Aorta (tissue), 5 donors: ENCODE measurements at places on chromosomes 6 and 20. TPM values are rescaled to one million over a fixed set of nuclear protein-coding genes. Genes with fewer than 3 reads are reported as not detected.

DNA sequence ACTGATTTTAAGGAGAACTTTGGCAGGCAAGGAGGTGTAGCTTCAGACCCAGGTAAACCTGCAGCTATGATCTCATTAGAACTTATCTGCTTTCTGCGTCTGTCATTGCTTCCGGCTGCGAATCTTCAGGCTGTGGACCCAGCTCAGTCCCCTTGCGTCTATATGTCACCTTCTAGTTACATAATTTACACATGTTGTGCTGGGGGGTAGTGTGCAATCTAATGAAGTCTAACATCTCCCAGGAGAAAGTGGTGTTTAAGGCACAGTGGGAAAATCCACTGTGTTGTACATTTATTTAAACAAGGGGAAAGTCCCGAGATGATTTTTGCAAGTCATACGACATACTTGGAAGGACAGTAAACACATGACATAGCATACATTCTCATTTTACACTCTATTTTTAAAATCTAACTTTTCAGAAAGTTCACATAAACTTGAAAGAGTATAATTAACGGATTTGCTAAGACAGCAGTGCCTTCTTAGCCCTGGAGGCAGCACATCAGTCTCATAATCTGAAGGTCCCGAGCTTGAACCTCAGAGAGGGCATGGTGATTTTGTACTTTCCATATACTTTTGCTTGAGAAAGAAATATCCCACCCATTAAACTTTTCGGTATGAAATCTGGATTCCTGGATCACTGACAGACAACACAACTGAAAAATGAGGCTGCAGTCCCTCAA lies 35.2 kb downstream of the GPX6 start:
- no peak for DNase-seq
- no peak overlapping the region for H3K27ac ChIP-seq
- no peaks in the 10 kb centered on the region for H3K36me3 ChIP-seq
- no peaks in the 10 kb centered on the region for H3K27me3 ChIP-seq

GRCh38 chr20:9092113-9092512 lies 23.2 kb downstream of the PLCB4 start:
- no peak overlapping the region for H3K27ac ChIP-seq
- no peak for DNase-seq
- no peak overlapping the region for H3K4me3 ChIP-seq
- H3K27me3 ChIP-seq, result no peaks in the 10 kb centered on the region

GRCh38 chr6:35047265-35048011 lies 93.7 kb downstream of the TCP11 start:
- no peak for DNase-seq
- no peaks in the 10 kb centered on the region for H3K36me3 ChIP-seq
- H3K27me3 ChIP-seq, result no peaks in the 10 kb centered on the region
- no peak overlapping the region for H3K4me3 ChIP-seq
- H3K27ac ChIP-seq, result peak overlapping the region; percentile 85
- H3K4me1 ChIP-seq, result peaks cover 2% of the 10 kb centered on the region

GRCh38 chr6:116557893-116558292 lies 4.3 kb downstream of the CALHM4 start:
- no peak overlapping the region for H3K27ac ChIP-seq
- H3K27me3 ChIP-seq, result no peaks in the 10 kb centered on the region
- no peak for DNase-seq
- H3K4me1 ChIP-seq, result no peaks in the 10 kb centered on the region
- no peak overlapping the region for H3K4me3 ChIP-seq

GRCh38 chr6:161372422-161372793 lies 98.5 kb upstream of the AGPAT4 start:
- H3K36me3 ChIP-seq, result no peaks in the 10 kb centered on the region
- H3K27ac ChIP-seq, result no peak overlapping the region
- H3K4me3 ChIP-seq, result no peak overlapping the region
- H3K27me3 ChIP-seq, result no peaks in the 10 kb centered on the region
- no peaks in the 10 kb centered on the region for H3K4me1 ChIP-seq

- no peak overlapping the region for H3K4me3 ChIP-seq
- H3K27me3 ChIP-seq, result no peaks in the 10 kb centered on the region
- peak overlapping the region; percentile 83 for H3K27ac ChIP-seq
Observed at GRCh38 chr6:25173951-25174474, 105.2 kb upstream of the CARMIL1 start.

GRCh38 chr6:155001482-155001881 lies 6.4 kb downstream of the TIAM2 start:
- H3K36me3 ChIP-seq, result no peaks in the 10 kb centered on the region
- no peaks in the 10 kb centered on the region for H3K27me3 ChIP-seq
- no peak overlapping the region for H3K4me3 ChIP-seq
- no peak overlapping the region for H3K27ac ChIP-seq

DNA sequence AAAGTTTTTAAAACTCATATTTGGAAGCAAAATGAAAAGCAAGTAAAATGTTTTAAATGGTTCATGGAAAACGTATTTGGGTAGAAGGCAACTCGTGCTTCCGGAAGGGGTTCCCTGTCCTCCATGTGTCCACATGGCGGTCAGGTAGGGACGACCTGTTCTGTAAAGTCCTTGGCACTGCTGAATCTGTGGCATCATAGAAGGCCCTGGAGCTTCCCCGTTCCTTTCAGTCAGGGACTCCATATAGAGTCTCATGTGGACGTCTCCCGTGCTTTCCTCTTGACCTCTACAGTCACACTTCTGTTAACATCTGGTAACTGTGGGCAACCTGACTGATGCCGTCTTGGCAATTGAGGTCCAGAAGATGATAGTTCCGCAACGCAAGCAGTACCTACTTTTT lies 11.4 kb downstream of the DYNLT1 start:
- no peaks in the 10 kb centered on the region for H3K4me1 ChIP-seq
- DNase-seq, result no peak
- H3K27ac ChIP-seq, result no peak overlapping the region
- no peaks in the 10 kb centered on the region for H3K27me3 ChIP-seq
- H3K4me3 ChIP-seq, result no peak overlapping the region
- no peaks in the 10 kb centered on the region for H3K36me3 ChIP-seq

GRCh38 chr6:104983296-104983695 lies 26.4 kb downstream of the LIN28B start:
- H3K4me1 ChIP-seq, result no peaks in the 10 kb centered on the region
- no peak overlapping the region for H3K27ac ChIP-seq
- DNase-seq, result no peak
- no peaks in the 10 kb centered on the region for H3K36me3 ChIP-seq
- no peaks in the 10 kb centered on the region for H3K27me3 ChIP-seq

The GPR63 gene
- 3.6 TPM for total RNA-seq

The RNF39 gene
- not detected for total RNA-seq
